Right atrium auricular region (tissue), 2 donors: ENCODE measurements at places on chromosomes 12 and 14.

- DNase-seq = no peak
Observed at GRCh38 chr12:123973552-123974341, 732 bp downstream of the ZNF664 start.

DNA sequence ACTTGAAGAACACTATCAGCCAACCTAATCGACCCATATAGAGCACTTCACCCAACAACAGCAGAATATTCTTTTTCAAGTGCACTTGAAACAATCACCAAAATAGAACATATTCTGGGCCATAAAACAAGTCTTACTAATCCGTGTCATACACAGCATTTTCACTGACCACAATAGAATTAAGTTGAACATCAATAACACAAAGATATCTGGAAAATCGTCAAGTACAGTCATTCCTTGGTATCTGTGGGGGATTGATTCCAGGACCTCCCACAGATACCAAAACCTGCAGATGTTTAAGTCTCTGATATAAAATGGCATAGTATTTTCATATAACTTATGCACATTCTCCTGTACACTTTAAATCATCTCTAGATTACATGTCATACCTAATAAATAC lies 295.7 kb downstream of the BCL11B start:
- no peak for DNase-seq

- DNase-seq = no peak
Observed at GRCh38 chr12:109621901-109622364, 48.3 kb downstream of the MVK start.

DNA sequence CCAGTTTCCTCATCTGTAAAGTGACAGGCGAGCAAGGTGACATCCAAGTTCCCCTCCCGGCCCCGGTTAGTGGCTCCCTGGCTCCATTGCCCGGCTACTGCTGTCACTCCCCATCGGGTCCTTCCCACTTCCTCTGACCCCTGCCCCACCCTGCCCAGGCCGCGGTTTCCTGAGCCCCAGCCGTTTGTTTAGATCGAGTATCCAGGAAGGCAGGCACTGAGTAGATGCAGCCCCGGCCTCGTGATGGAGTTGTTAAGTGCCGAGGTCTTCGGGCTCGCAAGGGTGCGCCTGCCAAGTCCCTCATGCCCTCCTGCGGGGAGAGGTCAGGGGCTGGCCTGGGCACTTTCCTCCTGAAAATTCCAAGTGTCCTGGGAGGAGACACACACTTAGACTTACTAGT lies 55.4 kb downstream of the TEAD4 start:
- DNase-seq = no peak

- DNase-seq = no peak
Observed at GRCh38 chr12:57226588-57227314, 2.8 kb upstream of the SHMT2 start.

- DNase-seq = no peak
Observed at GRCh38 chr12:116876151-116876869, 4.9 kb downstream of the HRK start.

DNA sequence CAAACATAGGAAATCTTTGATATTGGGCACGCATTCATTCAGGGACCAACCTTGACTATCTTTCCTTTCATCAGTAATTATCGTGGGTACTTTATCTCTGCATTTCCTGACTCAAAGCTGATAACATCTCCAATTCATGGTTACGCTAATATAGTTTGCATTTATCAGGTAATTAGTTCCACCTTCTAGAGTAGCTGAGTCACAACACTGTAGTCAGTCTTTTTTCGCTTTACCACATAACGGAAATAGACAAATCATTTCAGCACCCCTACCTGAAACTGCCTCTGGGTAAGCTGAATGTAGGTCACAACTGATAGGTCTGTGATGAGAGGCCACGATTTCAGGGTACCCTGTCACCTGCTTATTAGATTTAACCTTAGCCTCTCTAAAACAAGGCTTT lies 36.7 kb upstream of the IL22 start:
- no peak for DNase-seq

DNA sequence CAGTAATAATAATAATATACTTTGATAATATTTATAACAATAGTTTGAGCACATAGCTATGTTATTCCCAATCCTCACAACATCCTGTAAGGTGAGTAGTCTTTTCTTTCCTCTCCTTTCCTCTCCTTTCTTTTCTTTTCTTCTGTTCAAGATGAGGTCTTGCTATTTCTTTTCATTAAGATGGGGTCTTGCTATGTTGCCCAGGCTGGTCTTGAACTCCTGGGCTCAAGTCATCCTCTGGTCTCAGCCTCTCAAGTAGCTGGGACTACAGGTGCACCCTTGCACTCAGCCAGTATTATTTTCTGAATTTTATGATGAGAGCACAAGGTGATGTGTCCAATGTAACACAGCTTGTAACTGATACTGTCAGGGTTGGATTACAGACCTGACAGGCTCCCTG lies 134.6 kb downstream of the OTOGL start:
- no peak for DNase-seq

- no peak for DNase-seq
Observed at GRCh38 chr14:65373016-65373670, 39.4 kb upstream of the FUT8 start.

DNA sequence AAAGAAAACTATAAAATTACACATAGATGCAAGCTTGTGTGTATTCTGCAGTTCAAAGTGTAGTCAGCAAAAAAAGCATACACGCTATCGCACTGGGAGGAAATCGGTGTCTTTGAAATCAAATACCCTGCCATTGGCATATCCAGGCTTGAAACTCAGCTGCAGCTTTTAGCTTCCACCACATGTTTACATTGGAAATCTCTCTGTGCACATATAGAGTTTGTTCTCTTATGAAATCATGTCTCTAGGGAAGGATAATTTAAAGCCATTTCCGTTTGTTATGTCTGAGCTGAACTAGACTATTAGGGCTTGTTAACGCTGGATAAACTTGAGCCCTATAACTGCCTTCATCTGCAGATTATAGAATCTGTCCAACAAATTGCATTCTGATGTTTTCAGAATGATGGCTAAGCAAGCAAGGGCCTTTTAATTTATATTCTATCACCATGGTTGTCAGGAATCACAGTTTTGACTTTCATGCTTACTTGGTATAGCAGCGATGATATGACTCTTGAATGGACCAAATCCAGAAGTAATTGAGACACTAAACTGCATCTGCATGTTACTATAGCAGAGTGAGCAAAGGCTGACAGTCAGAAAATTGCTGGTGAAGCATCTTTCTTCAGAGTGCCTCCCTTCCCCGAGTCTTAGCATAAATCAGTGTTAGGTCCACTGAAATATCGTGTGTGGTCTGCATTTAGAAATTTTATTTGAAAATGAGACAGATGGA lies 442.8 kb downstream of the ZFP36L1 start:
- DNase-seq = no peak

- no peak for DNase-seq
Observed at GRCh38 chr12:131845121-131845520, 16.9 kb downstream of the MMP17 start.

DNA sequence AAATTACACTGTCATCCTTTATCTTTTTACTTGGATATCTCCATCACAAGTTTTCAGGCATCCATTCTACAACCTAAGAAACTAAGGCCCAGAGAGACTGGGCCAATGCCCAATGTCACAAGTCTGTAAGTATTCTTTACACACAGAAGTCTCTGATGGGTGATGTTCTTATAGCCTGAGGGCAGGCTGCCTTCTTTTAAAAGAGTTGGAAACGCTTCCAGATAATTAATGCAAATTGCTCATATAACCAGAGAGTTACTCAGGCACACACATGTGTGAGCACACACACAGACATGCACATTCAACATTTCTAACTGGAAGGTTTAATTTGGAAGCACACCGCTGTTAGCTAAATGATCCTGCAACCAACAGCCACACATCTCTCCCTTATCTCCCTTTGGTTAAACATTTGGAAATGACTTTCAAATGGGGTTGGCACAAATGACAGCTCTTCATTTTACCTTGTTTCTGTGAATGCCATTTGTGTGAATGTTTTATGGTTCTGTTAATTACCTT lies 160.8 kb upstream of the TMPO start:
- no peak for DNase-seq

GRCh38 chr12:9940375-9940774 lies 8.2 kb upstream of the CLEC2A start:
- no peak for DNase-seq

DNA sequence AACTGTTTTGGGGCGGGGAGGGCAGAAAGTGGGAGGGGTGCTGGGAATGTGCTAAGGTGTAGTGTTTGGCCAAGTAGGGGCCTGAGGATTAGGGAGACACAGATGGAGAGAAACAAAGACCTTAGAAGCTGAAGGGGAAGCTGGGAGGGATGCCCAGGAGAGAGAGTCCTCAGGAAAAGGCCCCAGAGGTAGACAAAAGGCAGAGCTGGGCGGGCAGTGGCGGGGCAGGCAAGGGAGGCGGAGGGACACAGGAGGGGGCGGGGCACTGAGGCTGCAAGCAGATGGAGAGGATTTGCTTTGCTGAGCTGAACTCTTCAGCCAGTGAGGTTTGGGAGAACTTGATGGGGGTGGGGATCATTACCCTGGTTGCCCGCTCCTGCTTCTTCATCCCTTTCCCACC lies 2.8 kb downstream of the PTMS start:
- no peak for DNase-seq

DNA sequence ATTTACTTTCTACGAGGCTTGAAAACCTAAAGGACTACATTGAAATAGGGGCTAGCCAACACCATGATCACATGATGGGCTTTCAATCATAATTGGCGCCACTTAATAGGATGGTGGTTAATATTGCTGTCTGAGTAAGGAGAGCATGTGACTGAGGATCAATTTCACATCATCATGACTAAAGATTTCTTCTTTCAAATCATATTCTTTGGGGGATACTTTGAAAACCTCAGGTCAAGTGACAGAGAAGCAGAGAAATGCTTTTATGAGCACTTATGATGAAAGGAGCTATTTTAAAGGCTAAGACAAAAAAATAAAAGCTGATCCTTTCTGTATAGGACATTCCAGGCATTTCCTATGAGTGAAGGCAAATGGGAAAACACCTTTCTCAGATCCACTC lies 42.9 kb upstream of the KRAS start:
- no peak for DNase-seq

GRCh38 chr12:42957136-42957535 lies 367.6 kb upstream of the PRICKLE1 start:
- DNase-seq = no peak

GRCh38 chr14:77271113-77271710 lies at the start of gene NGB:
NGB (minus strand) TSS chr14:77271206; CDS start chr14:77270937, 269 bp downstream.
- no peak for DNase-seq

DNA sequence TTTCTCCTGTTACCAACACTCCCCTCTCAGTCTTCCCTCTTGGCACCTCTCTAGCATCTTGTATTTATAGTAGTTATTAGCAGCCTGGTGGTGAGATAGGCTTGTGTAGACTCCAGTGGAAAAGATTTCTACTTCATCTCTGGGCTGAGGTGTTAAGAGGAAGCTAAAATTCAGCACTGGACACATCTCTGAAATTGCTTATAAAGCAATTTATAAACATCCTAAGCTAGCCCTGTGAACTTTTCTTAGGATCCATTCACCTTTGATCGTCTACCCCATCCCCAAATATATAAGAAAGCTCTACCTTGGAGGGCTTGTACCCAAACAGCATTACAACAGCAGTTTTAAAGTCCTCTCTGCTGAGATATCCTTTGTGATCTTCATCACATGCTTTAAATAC lies 928 bp downstream of the EFCAB11 start:
- DNase-seq = no peak

DNA sequence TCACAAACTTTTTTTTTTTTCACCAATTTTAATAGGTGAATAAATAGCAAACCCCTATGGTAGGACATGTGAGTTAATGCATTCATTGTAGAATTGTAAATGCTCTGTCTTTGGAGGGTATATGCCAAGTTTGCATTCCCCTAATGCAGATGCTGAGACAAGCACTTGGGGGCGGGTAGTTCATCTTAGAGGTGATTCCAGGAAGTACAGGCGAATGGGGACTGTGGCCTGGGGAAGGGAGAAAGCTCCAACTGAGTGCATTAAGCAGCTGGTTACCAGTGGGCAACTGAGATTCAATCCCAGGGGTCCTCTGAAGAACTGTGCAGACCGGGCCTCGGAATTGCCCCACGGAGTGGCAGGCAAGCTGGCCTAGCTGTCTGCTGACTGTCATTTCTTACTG lies 107.6 kb downstream of the ZNF664 start:
- DNase-seq = no peak

DNA sequence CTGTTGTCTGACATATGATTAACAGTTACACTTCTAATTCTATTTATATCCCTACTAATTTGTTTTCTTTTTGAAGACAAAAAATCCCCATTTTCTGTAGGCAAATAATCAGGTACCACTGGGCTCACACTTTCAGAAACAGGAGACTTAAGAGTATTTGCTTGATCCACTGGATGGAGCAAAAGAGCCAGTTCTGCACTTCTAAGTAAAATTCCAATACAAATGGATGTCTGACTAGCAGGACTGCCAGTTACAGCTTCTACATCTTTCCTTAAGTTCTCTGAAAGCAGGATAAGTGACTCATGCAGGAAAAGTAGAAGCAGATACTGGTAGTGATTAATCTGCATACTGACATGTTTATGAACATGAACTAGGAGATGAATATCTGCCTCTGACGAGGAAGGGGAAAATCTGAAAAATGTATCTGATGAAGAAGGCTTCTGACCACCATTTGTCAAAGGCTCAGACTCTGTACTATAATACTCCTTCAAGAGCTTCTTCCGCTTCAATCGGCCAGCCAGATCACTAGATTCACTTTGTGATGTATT lies 73.8 kb upstream of the ANKS1B start:
- DNase-seq = no peak

DNA sequence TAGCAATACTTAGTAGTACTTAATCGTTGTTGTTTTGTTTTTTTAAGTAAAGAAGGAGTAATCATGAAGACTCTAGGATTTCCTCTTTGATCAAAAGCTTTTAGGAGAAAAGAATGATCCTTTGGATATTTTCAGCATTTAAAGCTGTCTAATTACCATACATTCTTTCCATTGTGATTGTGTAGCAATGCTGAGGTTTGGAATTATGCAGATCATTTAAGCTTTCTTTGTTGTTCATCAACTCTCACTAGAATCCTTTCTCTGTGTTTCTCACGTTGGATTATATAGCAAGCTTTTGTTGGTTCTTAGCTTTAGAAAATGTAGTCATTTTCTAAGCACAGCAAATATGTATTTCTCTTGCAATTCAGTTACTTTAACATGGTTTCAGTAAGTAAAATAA lies 25.8 kb downstream of the CCDC91 start:
- DNase-seq = no peak

DNA sequence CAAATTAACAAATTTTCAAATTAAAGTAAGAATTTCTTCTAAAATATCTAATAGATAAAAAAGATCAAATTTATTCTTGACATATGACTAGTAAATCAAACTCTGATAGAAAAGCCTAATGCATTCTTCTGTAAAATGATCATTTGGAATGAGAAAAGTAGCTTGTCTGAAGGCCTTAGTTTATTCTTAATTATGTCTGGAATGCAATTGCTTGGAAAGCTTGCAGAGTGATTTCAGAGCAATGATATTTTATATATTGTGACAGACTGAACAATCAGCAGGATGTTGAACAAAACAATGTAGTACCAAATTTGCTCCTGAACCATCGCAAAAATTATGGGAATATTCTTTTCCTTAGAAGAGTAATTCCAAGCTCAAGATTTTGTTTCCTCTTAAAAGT lies 789.6 kb upstream of the NOVA1 start:
- DNase-seq = no peak

GRCh38 chr12:42385326-42385841 lies 59.4 kb downstream of the PPHLN1 start:
- no peak for DNase-seq

GRCh38 chr12:124841558-124841945 lies 22.1 kb downstream of the SCARB1 start:
- DNase-seq = no peak
